ENCODE measurements at places on chromosomes 1 and 21.

DNA sequence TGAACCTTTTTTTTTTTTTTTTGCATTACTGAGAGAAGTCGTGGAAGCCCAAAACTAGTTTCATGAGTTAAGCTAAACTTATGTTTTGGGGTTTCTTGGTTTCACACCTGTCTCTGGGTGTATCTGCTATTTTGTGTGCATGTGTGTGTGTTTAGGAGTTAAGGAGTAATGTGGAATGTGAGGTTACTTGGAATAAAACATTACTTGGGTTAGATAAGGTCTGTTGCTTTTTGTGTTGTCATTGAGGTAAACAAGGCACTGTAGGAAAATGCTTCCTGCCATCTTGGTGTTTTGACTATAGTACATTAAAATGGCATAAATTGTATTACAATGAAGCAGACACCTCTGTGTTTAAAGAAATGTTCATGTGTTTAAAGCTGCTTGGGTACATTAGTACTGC, 2.9 kb downstream of the TENT5C start:
- DNase-seq: no peak

- DNase-seq: no peak
Measured at GRCh38 chr1:221832151-221832550, 90.3 kb upstream of the DUSP10 start.

DNA sequence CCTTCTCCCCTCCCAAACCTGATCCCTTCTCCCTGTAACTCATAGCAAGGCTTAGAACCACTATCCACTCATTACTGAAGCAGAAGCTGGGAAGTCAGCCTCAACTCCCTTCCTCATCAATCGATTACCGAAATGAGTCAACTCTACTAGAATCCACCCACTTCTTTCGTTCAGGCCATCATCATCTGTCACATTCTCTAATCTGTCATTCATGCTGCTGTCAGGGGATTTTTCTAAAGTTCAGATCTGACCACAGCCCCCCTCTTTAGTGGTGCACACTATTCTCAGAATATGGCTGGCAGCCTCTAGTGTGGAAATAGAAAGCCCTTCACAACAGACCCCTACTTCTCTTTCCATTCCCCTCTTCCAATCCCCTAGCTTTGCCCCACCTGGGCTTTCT, 5.1 kb downstream of the NT5C1A start:
- no peak for DNase-seq

DNA sequence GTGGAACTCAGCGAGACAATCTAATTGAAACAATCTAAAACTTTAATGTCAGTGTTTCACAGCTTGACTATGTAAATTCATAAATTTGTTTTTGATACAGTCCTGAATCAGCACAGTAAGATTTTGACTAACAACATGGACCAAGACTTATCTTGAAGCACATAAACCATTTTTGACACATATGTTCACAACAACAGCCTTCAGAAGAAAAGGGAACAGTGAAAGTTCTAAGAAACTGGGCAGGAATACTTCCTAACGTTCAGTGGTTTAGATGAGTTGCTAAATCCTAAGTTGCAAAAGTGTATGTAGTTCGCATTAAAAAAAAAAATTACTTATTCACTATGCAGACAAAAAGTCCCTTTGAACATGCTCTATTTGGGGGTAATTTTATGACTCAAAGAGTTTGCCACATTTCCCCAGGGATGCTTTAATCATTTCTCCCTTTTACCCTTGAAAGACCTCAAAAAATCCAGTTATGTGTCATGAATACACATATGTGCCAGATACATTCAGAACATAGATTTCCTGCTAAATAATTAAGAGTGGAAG, 120.2 kb downstream of the MRPL39 start:
- no peak for DNase-seq

- DNase-seq: no peak
Measured at GRCh38 chr1:12587981-12588640, 29.9 kb downstream of the DHRS3 start.
